ENCODE measurements at places on chromosomes 16 and 17. TPM values are rescaled to one million over a fixed set of nuclear protein-coding genes. Genes with fewer than 3 reads are reported as not detected.
A peak's percentile ranks its signal among the peaks of the same experiment; 100 is the strongest.

DNA sequence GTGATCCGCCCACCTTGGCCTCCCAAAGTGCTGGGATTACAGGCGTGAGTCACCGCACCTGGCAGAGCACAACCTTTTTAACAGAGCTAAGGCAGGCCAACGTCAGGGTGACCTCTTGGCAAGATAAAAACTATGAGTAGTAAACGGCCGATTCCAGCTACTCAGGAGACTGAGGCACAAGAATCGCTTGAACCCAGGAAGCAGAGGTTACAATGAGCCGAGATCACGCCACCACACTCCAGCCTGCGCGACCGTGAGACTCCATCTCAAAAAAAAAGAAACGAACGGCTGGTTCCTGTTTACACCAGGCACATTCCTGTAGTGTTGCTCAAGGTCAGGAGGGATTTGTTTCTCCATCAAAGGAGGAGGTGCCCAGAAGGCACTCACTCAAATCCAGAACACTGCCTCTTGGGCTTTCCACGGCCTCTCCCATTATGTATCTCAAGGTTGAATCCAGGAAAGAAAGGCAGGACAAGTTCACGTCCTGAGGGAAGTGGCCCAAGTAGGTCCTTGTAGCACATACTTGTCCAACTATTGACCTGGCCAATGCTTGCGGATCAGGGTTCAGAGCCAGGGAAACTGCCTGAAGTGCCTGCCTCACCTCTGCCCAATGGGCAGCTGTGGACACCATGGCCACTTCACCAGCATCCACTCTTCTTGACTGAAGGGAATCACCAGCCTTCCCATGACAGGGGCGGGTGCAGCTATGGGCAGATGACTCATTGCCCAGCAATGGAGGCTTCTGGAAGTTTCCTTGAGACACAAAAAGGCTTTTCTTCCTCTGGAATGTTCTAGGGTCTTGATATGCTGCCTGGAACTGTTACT lies 13.5 kb downstream of the KNOP1 start:
- peak; percentile 23 for DNase-seq

GRCh38 chr16:77967054-77967904 lies 55.1 kb upstream of the CLEC3A start:
- DNase-seq, result no peak

DNA sequence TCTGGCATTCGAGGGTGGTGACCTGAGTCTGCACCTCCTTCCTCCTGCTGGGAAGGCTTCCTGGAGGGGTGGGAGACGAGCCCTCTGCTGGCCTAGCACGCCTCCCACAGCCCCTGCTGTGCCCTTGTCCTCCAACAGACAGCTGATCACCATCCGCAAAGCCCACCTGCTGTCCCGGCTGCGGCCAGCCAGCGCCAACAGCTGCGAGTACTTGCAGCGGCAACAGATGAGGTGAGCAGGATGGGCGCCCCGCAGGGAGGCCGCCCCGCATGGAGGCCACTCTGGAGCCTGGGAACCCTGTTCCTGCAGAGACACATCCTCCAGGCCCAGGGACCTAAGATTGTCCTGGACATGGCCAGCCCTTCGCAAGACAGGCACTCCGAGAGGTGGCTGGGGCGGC lies 21.6 kb downstream of the UBALD1 start:
- no peak for DNase-seq

DNA sequence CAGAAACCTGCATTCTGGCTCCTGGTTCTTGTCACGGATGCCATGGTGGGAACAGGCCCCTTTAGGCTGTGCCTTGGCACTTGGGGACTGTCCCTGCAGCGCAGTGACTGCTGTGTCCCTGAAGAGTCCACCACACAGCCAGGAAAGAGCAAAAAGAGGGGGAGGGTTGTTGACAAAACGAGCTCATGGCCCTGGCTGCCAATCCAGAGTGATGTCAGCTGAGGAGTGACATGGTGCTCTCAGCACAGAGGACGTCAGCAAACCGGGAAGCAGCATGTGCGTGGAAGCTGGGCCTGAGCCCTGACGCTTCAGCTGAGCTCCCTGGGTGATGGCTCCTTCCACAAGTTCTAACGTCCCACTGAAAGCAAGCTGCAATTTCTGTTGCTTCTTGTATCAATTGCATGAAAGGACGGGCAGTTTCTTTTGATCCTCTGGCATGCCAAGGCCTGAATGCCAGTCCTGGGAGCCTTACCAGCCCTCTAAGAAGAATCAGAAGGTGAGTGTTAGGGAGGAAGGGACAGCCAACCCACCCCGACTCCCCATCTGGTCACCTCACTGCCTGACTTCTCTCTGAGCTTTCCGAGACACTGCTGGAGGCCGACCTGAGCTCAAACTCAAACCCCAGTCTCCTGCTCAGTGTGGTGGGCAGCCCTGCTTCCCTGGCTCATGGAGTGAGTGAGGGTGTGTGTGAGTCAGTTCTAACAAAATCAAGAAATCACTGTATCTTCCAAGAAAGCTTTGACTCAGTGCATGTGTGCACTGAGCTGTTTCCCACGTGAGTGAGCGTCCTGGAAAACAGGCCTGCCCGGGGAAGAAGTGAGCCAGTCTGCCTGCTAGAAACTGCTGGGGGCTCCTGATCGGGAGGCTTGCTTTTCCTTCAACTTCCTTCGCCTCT lies 14.7 kb upstream of the WNT3 start:
- no peak for DNase-seq

DNA sequence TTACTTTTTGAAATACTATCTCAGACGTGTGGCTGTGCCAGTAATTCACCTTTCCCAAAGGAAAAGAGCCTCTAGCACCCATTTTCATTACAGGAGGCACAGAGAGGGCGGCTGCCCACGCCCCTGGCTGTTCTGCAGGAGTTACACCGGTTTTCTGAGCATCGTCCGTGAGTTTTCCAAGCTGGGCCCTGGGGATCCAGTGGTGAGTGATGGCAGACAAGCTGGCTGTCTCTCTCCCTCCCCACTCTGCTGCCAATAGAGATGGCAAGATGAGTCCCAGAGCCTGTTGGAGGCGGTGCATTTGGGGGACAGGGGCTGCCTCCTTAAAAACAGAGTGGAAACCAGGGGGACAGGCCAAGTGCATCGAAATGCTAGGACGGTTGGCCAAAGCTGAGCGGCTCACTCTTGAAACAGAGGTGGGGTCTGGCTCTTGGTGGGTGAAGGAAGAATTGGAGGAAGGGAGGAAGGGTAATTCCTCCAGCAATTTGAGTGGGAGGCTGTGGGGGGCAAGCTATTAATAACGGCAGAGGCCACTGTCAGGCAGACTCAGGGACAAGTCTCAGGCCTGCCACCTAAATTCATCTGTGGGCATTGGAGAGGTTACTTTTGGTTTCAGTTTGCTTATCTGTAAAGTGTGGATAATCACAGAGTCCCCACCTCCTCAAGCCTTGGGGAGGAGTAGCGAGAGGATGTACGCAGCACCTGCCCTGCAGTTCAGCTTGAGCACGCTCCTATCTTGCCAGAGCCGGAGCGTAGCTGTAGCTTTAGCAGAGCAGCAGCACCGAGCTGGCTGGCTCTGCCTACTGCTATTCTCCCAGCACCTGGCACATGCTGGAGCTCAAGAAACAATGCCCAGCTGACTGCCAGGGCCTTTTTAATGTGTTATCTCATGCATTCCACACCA lies 7.5 kb upstream of the NOS2 start:
- peak; percentile 77 for DNase-seq

The SHBG gene
- total RNA-seq, result not detected

The C16orf86 gene
- total RNA-seq, result 0.92 TPM

The KRTAP2-2 gene
- not detected for total RNA-seq
